Activated CD4-positive, alpha-beta T cell treated with anti-CD3 and anti-CD28 coated beads, Interleukin-2, amount 10 ng/mL, durations not matched to agents 24 days and 14 days (primary cell): ENCODE measurements at places on chromosomes 4 and X. TPM values are rescaled to one million over a fixed set of nuclear protein-coding genes. Genes with fewer than 3 reads are reported as not detected.

DNA sequence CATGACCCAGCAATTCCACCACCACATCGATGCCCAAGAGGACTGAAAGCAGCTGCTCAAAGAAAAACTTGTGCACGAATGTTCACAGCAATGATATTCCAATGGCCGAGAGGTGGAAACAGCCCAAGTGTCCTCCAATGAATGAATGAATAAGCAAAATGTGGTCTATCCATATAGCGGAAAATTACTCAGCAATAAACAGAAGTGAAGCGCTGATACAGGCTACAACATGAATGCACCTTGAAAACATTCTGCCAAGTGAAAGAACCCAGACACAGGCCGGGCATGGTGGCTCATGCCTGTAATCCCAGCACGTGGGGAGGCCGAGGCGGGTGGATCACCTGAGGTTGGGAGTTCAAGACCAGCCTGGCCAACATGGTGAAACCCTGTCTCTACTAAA lies 5.2 kb upstream of the SLC2A9 start:
- no peak overlapping the region for H3K27ac ChIP-seq
- peaks cover 17% of the 10 kb centered on the region for H3K27me3 ChIP-seq
- no peaks in the 10 kb centered on the region for H3K4me1 ChIP-seq
- H3K36me3 ChIP-seq = no peaks in the 10 kb centered on the region
- H3K4me3 ChIP-seq = no peak overlapping the region

DNA sequence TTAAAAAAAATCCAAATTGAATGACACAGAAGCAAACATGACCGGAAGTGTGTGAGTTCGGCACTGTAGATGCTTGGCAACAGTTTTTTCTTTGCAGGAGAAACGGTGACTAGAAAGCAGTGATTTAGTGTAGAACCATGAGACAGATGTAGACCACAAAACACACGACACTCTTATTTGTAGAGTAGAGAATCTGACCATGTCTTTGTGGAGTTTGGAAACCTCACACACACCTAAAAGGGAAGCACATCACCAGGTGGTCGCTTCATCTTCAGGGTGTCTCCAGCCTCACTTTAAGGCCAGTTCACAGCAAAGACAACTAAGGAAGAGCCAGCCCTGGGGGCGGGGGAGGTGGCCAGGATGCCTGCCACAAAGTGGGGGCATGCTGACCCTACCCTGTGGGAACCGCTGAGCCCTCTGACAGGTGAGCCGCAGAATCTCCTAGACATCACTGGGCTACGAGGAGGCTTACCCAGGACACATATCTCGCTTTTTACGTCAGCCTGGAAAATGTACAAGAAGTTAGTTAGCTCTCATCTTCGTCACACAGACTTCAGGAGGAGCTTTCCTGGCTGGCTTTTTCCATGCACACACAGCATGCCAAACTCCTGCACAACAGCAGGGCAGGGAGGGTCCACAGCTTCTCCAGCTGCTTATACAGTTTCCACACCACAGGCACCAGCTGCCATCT lies 64.4 kb upstream of the PDLIM3 start:
- H3K36me3 ChIP-seq = no peaks in the 10 kb centered on the region
- peak; percentile 51 for DNase-seq
- peaks cover 9% of the 10 kb centered on the region for H3K27me3 ChIP-seq
- no peak overlapping the region for H3K27ac ChIP-seq
- no peaks in the 10 kb centered on the region for H3K4me1 ChIP-seq
- H3K4me3 ChIP-seq = no peak overlapping the region

GRCh38 chr4:151553874-151554273 lies 144.9 kb downstream of the FHIP1A start:
- H3K36me3 ChIP-seq = no peaks in the 10 kb centered on the region
- no peak overlapping the region for H3K4me3 ChIP-seq
- no peak overlapping the region for H3K27ac ChIP-seq
- no peaks in the 10 kb centered on the region for H3K4me1 ChIP-seq
- DNase-seq = no peak

- no peak for DNase-seq
- no peak overlapping the region for H3K4me3 ChIP-seq
Measured at GRCh38 chrX:133448512-133449076, 33.3 kb upstream of the GPC4 start.

- peaks cover 7% of the 10 kb centered on the region for H3K4me1 ChIP-seq
- no peaks in the 10 kb centered on the region for H3K36me3 ChIP-seq
- no peak overlapping the region for H3K4me3 ChIP-seq
Measured at GRCh38 chr4:140085062-140085622, 68.8 kb downstream of the MAML3 start.

GRCh38 chrX:123736333-123736921 lies 3.6 kb upstream of the THOC2 start:
- peaks cover 1% of the 10 kb centered on the region for H3K36me3 ChIP-seq
- no peak for DNase-seq
- no peak overlapping the region for H3K4me3 ChIP-seq
- H3K4me1 ChIP-seq = peaks cover 6% of the 10 kb centered on the region
- peaks cover 2% of the 10 kb centered on the region for H3K27me3 ChIP-seq
- H3K27ac ChIP-seq = no peak overlapping the region

DNA sequence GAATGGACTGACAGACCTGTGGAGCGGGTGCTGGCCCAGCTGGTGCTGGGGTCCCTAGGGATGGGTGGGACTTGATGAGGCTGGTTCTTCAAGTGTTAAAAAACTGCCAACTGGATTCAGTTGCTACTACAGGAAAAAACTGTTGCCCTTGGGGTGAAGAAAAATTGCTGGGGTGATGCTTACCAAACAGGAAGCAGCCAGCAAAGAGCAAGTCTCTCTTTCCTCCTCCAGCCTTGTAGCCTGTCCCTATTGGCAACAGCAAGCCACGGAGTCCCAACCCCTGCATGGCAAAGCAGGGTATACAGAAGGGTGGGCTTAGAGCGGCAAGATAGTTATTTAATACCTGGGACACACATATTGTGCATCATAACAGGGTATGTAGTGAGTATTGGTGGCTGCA lies 60.1 kb upstream of the ATP8A1 start:
- no peaks in the 10 kb centered on the region for H3K36me3 ChIP-seq
- H3K27ac ChIP-seq = no peak overlapping the region
- H3K4me3 ChIP-seq = no peak overlapping the region
- no peak for DNase-seq
- H3K4me1 ChIP-seq = no peaks in the 10 kb centered on the region
- no peaks in the 10 kb centered on the region for H3K27me3 ChIP-seq

DNA sequence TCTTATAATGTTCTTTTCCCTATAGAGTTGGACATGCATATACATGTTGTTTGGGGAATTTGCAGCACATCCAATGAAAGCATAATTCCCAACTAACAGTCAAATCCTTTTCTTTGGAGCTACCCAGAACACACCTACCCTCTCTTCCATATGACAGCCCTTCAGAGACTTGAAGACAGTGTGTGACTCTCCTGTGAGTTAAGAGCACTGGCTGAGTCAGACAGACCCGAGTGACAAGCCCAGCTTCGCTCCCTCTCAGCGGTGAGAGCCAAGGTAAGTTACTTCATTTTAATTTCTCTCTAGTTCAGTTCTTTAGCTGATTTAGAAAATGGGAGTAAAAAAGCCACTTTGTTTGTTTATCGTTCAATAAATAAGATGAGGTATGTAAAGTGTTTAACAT lies 86.3 kb downstream of the RTL9 start:
- H3K4me1 ChIP-seq = no peaks in the 10 kb centered on the region
- H3K36me3 ChIP-seq = no peaks in the 10 kb centered on the region
- peaks cover 9% of the 10 kb centered on the region for H3K27me3 ChIP-seq
- no peak overlapping the region for H3K27ac ChIP-seq
- no peak for DNase-seq
- H3K4me3 ChIP-seq = no peak overlapping the region

DNA sequence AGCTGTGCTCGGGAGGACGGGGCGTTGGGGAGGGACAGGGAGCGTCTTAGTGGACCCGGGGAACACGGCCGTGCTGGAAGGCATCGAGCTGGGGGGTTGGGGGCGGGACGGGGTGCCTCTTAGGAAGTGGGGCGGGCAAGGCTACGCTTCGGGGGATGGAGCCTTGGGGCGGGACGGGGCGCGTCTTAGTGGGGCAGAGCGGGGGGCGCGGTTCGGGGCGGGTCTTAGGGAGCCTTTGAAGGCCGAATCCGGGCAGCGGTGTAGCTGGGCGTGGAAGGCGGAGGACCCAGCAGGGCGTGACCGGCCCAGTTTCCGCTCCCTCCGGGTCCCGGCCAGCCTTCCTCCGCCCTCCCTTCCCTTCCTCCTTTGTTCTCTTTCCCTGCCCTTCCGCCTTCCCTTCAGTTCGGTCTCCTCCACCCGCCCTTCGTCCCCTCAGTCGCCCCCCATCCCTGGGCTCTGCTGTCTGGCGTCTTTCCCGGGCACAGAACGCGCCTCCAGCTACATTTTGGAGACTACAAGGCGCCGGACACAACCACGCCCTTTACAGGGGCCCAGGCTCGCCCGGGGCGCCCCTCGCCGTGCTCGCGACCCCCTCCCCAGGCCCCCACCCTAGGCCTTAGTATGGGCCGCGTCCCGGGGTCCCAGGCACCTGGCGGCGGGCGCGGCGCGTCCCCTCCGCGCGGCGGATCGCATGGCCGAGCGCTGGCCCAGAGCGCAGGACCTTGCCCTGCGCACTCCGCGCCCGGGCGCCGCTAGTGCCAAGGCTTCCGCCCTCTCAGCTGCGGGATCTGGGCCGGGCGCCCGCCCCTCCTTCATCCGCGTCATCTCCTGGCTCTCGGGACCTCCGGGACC lies at the start of gene ARSD:
ARSD (minus strand) TSS at position 757 of the 852 bp plus-strand sequence; CDS start at position 693, 64 bp downstream.
- H3K36me3 ChIP-seq = no peaks in the 10 kb centered on the region
- no peak within 1 kb of the TSS for H3K27ac ChIP-seq
- H3K4me3 ChIP-seq = peak within 1 kb of the TSS; percentile 82
- peaks cover 4% of the 10 kb centered on the region for H3K27me3 ChIP-seq
- peaks cover 2% of the 10 kb centered on the region for H3K4me1 ChIP-seq

GRCh38 chr4:156615066-156615531 lies 356.5 kb downstream of the PDGFC start:
- H3K36me3 ChIP-seq = no peaks in the 10 kb centered on the region
- no peak overlapping the region for H3K27ac ChIP-seq
- no peak overlapping the region for H3K4me3 ChIP-seq

GRCh38 chr4:185244763-185245162 lies 35.4 kb downstream of the SNX25 start:
- peaks cover 16% of the 10 kb centered on the region for H3K4me1 ChIP-seq
- peaks cover 13% of the 10 kb centered on the region for H3K36me3 ChIP-seq
- no peak overlapping the region for H3K4me3 ChIP-seq
- no peaks in the 10 kb centered on the region for H3K27me3 ChIP-seq

- no peaks in the 10 kb centered on the region for H3K4me1 ChIP-seq
- H3K36me3 ChIP-seq = no peaks in the 10 kb centered on the region
- H3K27ac ChIP-seq = no peak overlapping the region
- no peaks in the 10 kb centered on the region for H3K27me3 ChIP-seq
Measured at GRCh38 chr4:165737309-165737972, 135.6 kb upstream of the TLL1 start.

DNA sequence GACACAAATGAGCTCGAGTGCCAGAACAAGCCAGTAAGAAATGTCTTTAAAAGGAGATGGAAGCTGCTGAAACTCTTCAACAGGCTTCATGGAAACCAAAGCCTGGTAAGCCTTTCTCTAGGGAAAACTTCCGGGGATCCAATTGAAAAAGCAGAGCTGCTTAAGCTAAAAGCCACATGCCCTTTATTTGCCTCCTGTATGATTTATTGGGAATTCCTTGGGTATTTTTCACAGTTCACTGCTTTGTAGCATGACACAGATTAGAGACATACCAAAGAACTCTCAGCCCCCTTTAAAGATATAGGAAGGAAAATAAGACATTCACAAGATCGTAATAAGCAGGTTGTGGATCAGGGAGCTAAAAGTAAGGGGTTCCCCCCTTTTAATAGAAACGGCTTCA lies 6.5 kb upstream of the ARHGAP6 start:
- H3K4me3 ChIP-seq = no peak overlapping the region
- DNase-seq = no peak
- H3K4me1 ChIP-seq = no peaks in the 10 kb centered on the region
- H3K36me3 ChIP-seq = no peaks in the 10 kb centered on the region

GRCh38 chr4:1045595-1046201 lies 34.3 kb downstream of the FGFRL1 start:
- peaks cover 3% of the 10 kb centered on the region for H3K4me1 ChIP-seq
- peaks cover 18% of the 10 kb centered on the region for H3K27me3 ChIP-seq
- no peak overlapping the region for H3K4me3 ChIP-seq
- no peak for DNase-seq
- peaks cover 2% of the 10 kb centered on the region for H3K36me3 ChIP-seq
- H3K27ac ChIP-seq = no peak overlapping the region

The CABS1 gene
- not detected in 2 replicates for total RNA-seq

The JCHAIN gene
- not detected in 2 replicates for total RNA-seq

The CLNK gene
- 0.79 and 0.80 TPM in 2 replicates for total RNA-seq

The DDX53 gene
- total RNA-seq = not detected in 2 replicates

- H3K36me3 ChIP-seq = no peaks in the 10 kb centered on the region
- H3K4me3 ChIP-seq = no peak overlapping the region
- no peaks in the 10 kb centered on the region for H3K4me1 ChIP-seq
- DNase-seq = no peak
Measured at GRCh38 chr4:140807491-140808252, 51.5 kb upstream of the TBC1D9 start.

DNA sequence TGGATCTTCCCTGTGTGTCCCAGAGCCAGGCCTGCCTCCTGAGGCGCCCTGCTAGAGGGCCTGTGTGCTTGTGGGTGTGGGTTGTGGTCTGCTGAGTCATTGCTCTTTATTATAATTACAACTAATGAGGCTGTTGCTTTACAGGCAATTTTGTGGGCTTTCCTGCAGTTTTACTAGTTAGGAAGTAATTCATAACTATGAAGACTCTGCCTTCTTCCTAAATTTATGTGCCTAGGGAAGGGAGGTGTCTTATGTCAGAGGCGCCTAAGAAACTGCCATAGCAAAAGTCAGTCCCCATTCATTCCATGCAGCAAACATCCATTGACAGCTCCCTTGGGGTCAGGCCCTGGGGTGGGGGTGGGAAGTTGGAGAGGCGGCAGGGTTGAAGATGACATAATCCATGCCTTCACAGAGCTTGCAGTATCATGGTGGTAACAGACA lies 359.2 kb downstream of the IDS start:
- DNase-seq = no peak
- H3K27ac ChIP-seq = no peak overlapping the region
- no peaks in the 10 kb centered on the region for H3K36me3 ChIP-seq
- H3K27me3 ChIP-seq = no peaks in the 10 kb centered on the region
- no peak overlapping the region for H3K4me3 ChIP-seq
- H3K4me1 ChIP-seq = no peaks in the 10 kb centered on the region

DNA sequence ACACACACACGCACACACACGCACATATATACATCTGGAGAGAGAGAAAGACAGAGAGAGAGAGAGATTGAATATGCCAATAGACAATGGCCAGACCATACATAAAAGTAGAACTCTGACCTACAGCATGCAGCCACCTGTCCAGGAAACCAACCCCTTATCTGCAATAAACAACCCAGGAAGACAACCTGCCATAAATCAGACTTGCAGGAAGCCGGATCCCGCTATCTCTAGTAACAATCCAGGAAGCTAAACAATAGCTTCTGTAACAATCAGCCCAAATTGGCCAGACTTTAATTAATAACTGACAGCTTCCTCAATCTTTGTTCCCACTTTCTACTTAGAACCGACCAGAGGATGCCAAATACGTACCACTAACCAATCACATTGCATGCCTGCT lies 173.2 kb downstream of the LDB2 start:
- no peaks in the 10 kb centered on the region for H3K4me1 ChIP-seq
- no peak overlapping the region for H3K4me3 ChIP-seq
- no peaks in the 10 kb centered on the region for H3K36me3 ChIP-seq
- no peak for DNase-seq
- no peak overlapping the region for H3K27ac ChIP-seq
- H3K27me3 ChIP-seq = no peaks in the 10 kb centered on the region
